EH (cell line): ENCODE measurements at places on chromosomes 11 and 22.

DNA sequence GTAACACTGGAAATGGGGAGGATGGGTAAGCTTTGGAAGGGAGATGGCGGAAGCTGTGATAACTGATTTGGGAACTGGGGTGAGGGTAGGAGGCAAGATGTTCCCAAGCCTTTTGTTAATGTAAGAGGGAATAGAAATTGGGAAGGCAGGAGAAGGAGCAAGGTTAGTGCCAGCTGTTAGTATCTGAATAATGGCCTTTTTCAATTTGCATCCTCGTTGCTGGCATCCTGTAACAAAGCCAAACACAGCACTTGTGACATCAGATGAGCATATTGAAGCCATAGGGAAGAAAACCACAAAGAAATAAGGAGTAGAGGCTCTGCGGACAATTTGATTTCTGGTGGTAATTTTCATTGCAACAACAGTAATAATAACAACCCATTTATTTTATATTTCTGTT, 70.9 kb upstream of the CLMP start:
- DNase-seq: peak; percentile 28

DNA sequence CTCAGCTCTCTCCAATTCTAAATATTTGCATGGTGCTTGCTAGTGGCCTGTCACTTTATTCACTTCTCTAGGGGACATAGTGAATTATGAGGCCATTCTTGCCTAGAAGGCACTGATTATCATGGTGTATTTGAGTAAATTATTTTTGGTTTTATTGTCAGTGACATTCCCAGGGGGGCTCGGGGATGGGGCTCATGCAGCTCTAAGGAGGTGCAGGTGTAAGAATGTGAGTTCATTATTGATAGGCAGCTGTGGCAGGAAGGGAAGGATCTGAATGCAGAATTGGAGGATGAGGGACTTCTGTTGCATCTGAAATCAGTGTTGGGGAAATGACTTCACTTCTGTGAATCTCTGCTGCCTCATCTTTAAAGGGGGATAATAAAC, 53.7 kb upstream of the OR4B1 start:
- DNase-seq: no peak

DNA sequence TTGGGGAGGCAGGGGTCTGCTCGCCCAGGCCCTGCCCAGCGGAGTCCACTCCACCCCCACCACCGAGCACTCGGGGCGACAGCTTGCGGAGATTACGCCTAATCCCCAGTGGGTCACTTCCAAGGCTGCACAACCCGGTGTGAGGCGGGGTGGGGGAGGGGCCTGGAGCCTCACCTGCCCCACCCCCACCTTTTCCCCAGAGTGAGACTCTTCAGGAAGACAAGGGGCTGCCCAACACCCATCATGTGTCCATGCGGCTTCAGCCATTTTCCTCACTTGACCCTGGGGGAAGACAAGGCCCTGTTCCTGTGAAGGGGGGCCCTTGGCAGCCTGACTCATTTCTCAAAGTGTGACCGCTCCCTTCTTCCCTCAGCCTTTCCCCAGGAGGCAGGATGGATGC, 12.5 kb downstream of the SYNGR1 start:
- peak; percentile 40 for DNase-seq

GRCh38 chr11:43515090-43515489, 156.4 kb downstream of the TTC17 start:
- no peak for DNase-seq

DNA sequence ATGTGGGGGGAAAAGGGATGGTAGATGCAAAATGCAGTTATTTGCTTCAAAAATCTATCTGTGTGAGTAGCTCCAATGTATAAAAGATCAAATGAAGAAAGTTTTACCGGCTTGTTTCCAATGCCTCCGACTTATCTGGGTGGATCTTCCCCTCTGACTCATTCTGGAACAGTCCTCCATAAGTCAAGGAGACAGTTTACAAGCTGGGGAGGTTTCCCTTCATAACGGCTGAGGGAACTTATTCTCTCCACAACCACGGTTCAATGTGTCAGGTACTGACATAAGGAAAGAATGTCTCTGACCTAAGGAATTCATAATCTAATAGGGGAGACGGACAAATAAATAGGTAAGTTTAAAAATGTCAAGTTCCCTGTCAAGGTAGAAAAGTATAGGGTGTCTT, 49.7 kb upstream of the BIRC3 start:
- peak; percentile 84 for DNase-seq
